ENCODE measurements at places on chromosomes 1 and 21.

GRCh38 chr1:65049941-65050713, 83.8 kb upstream of the JAK1 start:
- no peak for DNase-seq

DNA sequence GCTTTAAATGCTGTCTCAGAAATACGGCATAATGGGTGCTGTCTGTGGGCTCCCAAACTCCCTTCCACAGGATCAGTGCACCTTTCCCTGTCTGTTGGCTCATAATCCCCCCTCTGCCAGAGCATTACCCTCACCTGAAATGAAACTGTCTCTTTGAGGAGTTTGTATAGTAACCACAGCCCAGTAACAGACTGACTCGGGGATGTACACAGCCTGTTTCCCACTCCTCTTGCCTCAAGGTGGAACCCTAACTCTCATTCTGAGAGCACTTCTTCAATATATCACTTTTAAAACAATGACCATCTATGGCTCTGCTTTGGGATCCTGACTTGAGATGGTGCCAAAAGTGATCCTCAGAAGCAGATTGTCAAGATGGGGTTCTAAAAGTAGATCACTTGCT, 332.5 kb downstream of the AMY1C start:
- no peak for DNase-seq

GRCh38 chr21:22903851-22904250, 1905.6 kb downstream of the NCAM2 start:
- DNase-seq = no peak

DNA sequence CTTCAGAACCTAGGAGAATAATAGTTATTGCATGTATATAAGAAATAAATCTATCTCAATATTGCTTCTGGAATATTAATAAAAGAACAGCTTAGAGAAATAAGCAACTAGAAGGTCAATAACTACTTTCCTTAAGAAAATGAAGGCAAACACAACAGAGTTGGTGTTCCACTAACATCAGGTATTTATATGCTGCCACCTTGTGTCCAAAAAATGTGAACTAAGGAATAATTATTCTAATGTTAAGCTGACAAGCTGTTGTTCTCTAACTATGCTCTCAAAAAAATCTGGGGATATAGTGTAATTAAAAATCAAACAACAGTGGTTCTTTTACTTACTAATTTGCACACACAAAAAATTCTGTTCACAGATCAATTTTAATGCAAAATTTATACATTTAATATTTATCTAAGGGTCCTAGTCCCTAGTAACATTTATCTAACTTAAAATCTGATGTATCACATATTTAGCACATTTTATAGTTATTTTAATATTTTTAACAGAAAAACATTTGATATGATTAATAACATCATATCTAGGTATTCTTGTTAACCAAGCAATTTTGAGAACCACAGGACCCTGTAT, 39.6 kb downstream of the UCHL5 start:
- no peak for DNase-seq

GRCh38 chr1:116152577-116152943, 41.4 kb downstream of the MAB21L3 start:
- no peak for DNase-seq

- DNase-seq = no peak
Observed at GRCh38 chr1:165234149-165234548, 122.4 kb downstream of the LMX1A start.

DNA sequence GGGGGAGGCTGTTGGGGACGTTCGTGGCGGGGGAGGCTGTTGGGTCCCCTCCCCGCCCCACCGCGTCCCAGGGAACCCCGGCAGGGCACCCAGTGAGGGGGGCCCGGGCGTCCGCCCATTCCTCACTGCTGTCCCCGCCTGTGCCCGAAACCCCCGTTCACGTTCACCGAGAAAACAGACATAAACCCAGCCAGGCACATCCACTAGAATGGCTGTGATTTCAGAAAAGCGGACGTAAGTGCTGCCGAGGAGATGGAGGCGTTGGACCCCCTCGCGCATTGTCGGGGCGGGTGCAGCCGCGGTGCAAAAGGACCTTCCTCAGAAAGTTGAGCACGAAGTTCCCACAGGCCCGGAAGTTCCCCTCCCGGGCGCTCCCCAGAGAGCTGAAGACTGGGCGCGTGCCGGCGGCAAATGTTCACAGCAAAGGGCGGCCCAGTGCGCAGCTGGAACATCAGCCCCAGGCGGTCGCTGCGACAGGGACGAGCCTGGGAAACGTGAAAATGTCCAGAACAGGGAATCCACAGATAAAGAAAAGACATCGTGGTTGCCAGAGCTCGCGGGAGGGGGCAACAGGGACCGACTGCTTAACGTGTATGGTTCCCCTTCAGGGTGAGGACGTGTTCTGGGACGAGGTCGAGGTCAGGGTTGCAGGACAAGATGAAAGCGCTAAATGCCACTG, 18.5 kb upstream of the SAMD11 start:
- DNase-seq = no peak

DNA sequence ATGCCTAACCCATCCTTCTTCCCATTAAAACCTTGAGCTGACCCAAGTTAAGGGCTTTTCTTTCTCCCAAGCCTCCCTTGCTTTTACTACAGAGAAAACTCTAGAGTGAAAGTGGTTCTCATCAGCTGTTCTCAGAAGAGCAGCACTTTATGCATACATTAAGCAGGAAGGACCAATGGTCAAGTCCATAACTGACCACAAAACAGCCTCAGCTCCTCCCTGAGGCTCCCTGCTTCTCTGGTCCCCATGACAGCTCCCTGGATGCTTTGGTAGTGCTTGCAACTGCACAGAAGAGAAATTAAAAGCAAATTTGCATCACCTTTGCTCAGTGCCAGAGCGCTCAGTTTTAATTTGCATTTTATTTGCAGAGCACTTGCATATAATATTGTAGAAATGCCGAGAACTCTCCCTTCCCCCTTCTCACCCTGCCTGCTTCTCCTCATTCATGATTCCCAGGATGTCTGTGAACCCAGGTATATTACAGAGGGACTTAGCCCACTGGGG, 56.1 kb downstream of the LMX1A start:
- DNase-seq = no peak

- no peak for DNase-seq
Observed at GRCh38 chr1:158248771-158249170, 5.5 kb upstream of the CD1A start.

- DNase-seq = no peak
Observed at GRCh38 chr1:156704930-156705320, 458 bp downstream of the CRABP2 start.

DNA sequence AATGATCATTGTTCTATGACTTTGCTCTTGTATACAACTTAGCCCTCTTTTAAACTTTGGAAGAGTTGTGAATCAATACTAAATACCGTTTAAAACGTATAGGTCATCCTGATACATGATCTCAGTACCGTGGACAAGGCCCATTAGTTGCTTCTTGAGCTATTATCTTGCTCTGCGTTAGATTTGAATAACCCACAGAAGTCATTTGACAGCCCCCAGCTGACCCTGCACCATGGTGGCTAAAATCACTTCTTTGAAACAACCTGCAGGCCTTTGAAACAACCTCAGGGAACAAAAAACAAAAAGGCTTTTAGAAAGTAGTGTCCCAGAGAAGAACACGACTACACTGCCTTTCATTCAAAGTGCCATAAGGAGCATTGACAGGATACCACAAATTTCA, 473.0 kb upstream of the ADGRL2 start:
- DNase-seq = no peak

GRCh38 chr1:111404588-111404987, 22.9 kb downstream of the OVGP1 start:
- DNase-seq = no peak

- no peak for DNase-seq
Observed at GRCh38 chr1:4126251-4126650, 226.2 kb upstream of the C1orf174 start.

- peak; percentile 72 for DNase-seq
Observed at GRCh38 chr21:34693192-34693810, 24.5 kb downstream of the CLIC6 start.

GRCh38 chr1:30446095-30446494, 277.3 kb downstream of the MATN1 start:
- DNase-seq = peak; percentile 2

DNA sequence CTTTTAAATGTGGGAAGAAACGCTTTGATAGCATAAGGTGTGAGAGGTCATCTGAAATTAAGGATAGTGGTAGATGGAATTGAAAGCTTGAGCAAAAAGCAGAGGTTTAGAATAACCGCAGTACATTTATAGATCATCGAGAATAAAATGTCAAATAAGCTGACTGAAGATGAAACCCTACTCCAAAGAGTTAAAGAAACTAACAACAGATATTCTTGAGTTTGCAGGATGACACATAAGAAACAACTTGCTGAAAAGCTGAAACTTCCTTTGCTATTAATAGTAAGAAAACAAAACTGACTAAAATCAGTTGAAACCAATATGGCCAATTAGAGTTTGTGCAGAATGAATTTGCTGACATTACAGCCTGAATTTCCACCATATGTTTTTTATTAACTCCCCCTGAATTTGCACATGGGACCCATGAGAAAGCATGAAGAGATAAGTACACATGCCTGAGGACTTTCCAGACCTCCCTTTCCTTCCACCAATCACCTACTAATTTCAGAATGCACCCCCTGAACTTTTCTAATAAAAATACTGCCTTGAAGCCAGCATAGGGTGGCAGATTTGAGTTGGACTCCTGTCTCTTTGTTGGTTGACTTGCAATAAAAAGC, 1.7 kb upstream of the C1orf185 start:
- DNase-seq = no peak

DNA sequence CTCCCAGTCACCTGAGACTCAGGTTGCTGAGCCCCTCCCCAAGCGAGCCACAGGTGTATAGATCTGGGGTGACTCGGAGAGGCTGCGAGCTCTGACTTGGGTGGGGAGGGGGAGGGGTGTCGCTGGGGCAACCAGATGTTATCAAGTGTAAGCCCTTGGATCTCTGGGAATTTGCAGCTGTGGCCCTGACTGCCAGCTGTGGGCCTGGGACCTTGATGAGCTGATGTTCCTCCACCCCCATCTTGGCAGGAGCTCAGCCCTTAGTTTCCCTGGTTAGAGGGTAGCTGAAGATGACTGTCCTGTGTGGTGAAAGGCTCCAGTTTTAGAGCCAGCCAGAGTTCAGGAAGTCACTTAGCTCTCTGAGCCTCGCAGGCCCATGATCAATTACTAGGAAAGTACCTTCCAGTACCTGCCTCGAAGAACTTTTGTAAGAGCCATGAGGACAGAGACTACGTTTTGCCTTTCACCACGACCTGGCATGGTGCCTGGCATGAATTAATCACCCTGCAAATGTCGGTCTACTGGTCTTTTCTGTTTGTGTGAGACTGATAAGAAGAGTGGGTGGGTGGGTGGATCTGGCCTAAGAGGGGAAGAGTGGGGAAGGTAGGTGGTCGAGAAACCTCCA, 55.8 kb downstream of the YARS1 start:
- no peak for DNase-seq

GRCh38 chr1:85201340-85202091, 700 bp upstream of the SYDE2 start:
- DNase-seq = peak; percentile 78

DNA sequence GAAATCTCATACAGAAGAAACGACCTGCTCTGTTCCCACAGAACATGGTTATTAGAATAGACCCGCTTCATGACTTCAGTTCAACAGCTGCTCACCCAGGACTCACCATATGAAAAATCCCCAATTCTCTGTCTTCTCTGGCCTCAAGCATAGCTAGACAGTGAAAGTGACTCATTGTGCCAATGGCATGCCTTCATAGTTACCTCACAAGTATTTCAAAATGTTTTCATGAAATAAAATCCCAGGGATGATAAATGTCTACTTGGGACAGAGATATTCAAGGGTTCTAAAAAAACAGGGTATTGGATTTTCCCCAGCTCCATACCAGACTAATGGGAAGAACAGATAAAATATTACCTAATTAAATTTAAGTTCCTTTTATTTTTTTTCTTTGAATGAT, 82.3 kb downstream of the NOTCH2 start:
- DNase-seq = no peak

DNA sequence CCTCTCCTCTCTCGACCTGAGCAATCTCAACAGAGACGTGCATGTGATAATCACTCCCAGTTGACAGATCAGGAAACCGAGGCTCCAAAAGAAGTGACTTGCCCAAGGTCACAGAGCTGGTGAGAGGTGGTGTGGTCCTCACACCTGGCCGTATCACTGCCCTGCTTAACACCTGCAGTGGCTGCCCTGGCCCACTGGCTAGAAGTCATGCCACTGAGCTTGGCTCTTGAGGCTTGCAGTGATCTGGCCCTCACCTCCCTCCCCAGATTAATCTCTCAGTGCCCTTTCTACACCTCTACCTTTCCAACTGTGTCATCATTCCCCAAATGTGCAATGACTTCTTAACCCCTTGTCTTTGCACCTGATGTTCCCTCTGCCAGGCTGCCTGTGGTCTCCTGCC, 38.8 kb downstream of the CDCP2 start:
- DNase-seq = no peak

- DNase-seq = no peak
Observed at GRCh38 chr1:234585330-234586055, 24.5 kb downstream of the IRF2BP2 start.

- DNase-seq = no peak
Observed at GRCh38 chr1:185129708-185130107, 27.0 kb downstream of the TRMT1L start.

- DNase-seq = no peak
Observed at GRCh38 chr1:23194119-23194984, 22.9 kb downstream of the HTR1D start.

DNA sequence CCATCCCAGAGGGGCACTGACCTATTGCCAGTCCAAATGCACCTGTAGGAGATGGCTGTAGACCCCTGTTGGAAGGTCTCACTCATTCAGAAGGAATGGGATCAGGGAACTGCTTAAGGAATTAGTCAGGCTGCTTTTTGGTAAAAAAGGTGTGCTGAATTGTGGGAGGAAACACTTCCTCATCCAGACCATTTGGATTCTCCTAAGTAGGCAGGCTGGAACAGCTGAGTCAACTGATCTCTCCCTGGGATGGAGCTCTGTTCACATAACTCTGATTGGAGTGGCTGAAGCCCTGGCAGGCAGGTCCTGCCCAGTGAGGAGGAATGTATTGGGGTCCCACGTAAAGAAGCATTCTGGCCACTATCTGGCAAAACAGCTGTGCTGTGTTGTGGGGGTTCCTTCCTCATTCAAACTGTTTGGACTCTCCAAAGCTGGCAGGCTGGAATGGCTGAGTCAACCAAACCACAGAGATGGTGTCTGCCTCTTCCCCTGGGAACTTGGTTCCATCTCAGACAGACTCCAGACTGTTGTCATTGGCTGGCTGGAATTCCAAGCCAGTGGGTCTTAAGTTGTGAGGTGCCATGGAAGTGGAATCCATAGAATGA, 70.7 kb upstream of the PDC start:
- no peak for DNase-seq

DNA sequence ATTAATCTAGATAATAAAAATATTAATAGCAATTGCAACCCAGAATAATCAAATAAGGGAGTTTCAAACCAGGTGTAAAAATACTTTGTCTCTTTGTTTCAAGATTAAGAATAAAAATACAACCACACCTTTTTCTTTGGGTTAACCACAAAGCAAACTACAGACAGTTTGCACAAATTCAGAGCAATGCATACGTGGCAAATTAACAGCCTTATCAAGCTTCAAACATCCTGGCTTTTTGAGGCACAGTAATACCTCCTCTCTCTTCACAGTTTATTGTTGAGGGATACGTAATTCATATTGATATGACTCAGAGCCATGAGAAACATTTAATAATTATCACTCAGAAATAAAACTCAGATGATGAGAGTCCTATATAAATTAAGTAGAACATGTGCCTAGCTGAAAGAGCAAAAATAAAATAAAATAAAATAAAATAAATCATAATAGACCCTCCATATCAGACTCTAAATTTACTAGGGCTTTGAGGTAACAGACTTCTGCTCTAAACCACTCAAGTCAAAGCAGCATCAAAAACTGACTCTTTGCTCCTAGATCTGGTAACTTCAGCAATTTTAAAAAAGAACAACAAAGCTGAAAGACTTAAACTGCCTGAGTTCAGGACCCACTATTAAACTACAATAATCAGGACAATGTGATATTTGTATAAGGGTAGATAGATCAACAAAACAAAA, 11.4 kb downstream of the EDEM3 start:
- DNase-seq = no peak

Data from HEK293T (cell line).